ENCODE measurements at places on chromosomes 6 and 20.

- peak; percentile 9 for DNase-seq
Observed at GRCh38 chr6:29737707-29738630, 14.7 kb downstream of the HLA-F start.

DNA sequence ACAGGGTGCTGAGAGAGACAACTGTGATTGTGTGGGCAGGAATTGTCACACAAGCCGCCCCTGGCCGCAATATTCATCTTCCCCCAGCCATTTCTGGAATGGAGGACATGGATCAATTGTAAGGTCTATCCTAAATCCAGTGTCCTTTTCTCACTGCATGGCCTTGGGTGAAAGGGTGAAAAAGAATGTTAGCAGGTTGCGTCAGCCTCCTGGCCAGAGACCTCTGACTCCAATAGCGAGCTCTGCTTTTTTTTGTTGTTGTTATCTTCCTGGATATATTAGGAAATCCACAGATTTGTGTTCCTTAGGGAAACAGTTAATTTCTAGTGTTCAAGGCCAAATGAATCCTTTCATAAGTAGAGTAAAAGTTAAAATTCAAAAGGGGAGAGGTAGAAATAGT, 47.1 kb upstream of the CD83 start:
- no peak for DNase-seq

- DNase-seq, result no peak
Observed at GRCh38 chr6:87012035-87012434, 74.7 kb downstream of the HTR1E start.

DNA sequence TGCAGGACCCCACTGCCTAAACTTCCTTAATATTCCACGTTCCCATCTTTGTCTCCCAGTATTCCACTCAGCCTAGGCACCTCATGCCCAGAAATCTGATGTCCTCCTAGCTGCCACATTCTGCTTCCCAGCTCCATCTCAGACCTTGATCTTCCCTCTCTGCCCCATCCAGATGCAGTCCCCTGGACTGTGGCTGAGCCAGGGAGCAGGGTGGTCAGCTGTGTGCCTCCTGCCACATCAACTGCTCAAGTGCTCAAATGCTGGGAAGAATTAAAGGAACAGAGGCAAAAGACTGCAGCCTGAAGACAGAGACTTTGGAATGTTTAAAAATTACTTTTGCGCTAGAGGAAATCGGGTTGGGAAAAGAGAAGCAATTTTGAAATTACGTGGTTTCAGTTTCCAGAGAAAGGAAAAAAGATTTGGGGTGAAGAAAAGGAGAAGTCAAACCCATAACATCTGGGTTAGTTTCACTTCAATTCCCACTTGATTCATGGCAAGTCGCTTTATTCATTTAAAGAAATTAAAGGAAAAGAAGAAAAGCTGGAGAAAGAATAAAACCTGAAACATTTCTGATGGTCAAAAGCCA, 704.8 kb downstream of the PTPRT start:
- no peak for DNase-seq

GRCh38 chr6:167669870-167670802, 156.6 kb upstream of the AFDN start:
- no peak for DNase-seq

- DNase-seq, result no peak
Observed at GRCh38 chr6:31096656-31097055, 15.7 kb downstream of the C6orf15 start.

DNA sequence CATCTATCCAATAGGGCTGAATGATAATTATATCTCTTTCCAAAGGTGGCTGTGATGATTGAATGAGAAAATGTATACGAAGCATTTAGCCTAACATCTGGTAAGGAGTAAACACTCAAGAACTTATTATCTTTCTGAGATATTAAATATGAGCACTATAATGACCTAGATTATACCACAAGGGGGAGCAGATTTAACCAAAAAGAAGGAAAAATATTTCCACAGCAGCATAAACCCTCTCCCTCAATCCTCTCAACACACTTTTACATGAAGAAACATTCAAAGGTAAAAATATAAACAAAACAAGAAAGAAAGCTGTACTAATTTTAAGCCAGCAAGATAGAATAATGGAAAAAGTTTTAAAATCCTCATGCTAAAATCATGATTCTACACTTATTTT, 68.4 kb downstream of the SHPRH start:
- no peak for DNase-seq

GRCh38 chr20:20823476-20823881, 111.0 kb upstream of the RALGAPA2 start:
- DNase-seq, result no peak

DNA sequence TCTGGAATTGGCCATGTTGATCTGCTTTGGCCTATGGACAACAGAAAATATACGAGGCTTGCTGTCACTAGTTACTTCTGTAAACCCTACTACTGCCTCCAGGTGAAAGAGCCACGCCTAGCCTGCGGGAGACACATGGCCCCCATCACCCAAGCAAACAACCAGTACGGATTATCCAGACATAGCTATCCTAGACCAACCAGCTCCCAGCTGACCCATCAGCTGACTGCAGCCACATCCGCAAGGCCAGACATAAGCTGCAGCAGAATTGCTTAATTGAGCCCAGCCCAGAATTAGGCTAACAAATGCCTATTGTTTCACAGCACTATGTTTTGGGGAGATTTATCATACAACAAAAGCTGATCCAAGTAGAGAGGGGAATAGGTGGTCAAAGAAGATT, 13.5 kb downstream of the REV3L start:
- no peak for DNase-seq

GRCh38 chr6:25872814-25873213, 1.2 kb downstream of the SLC17A3 start:
- DNase-seq, result no peak

GRCh38 chr20:56859039-56859800, 230.1 kb downstream of the TFAP2C start:
- no peak for DNase-seq

DNA sequence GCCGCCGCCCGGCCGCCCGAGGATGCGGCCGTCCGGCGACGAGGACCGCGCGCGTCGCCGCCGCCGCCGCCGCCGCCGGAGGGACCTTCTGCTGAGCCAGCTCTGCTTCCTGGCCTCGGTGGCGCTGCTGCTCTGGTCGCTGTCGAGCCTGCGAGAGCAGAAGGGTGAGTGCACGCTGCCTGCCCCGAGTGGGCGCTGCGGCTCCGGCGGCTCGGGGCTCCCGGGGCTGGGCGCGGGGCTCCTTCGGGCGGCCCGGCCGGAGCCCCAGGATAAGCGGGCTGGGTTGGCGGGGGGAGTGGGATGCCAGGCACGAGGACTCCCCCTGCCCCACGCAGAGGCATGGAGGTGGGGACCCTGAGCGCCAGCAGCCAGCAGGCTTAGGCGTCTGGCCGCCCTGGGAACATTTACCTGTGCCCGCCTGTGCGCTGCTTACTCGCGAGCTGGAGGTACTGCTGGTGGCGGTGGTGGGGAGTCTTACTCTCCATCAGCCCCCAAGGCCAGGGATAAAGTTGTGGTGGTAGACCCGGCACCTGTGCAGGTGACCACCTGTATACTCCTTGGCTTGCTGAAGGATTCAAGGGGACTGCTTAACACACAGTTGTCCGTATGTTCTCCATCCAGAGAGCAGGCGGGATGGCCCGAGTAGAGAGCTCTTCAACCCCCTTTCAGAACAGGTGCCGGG, 520 bp downstream of the SLC24A3 start:
- DNase-seq, result no peak

- no peak for DNase-seq
Observed at GRCh38 chr20:18477821-18478220, 10.6 kb downstream of the POLR3F start.

GRCh38 chr6:134035823-134036296, 16.6 kb downstream of the SLC2A12 start:
- DNase-seq, result no peak

- no peak for DNase-seq
Observed at GRCh38 chr20:53045941-53046340, 73.8 kb downstream of the TSHZ2 start.

DNA sequence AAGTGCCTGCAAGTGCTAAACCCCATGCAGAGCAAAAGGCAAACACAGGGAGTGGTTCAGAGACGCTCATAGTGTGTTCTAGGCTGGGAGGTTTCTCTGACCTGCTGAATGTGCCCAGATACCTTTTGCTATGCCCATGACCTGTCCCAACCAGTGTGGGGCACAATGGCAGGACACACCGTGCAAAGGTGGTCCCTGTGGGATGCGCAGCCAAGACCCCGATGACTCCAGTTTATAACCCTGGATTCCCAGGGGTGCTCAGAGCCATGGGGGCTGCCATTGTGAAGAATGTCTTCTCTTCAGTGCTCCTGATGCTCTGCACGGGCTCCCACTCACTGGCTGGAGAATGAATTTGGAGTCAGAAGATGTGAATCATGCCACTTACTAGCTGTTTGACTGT, 2.2 kb upstream of the NINL start:
- DNase-seq, result no peak

- DNase-seq, result no peak
Observed at GRCh38 chr6:10425975-10426780, 11.3 kb upstream of the TFAP2A start.

- no peak for DNase-seq
Observed at GRCh38 chr6:43759136-43759906, 10.7 kb upstream of the VEGFA start.

DNA sequence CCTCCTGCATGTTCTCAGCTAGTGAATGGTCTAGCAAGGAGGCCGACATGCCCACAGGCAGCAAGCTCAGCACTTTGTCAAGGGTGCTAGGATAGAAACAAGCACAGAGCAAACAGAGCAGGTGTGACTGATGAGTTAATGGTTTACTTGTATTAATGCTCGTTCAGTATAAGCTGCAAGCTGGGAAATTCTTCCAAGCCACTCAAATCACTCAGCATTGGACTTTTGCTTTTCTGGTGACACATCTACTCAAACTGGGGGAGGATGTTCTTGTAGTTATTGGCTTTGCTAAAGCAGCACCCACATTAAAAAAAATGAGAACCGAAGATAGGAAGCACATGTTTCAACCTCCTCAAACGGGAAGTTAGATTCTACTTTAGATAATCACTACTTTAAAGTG, 43.1 kb upstream of the NEDD9 start:
- no peak for DNase-seq

GRCh38 chr20:45765307-45765875, 26.3 kb downstream of the WFDC3 start:
- DNase-seq, result no peak

DNA sequence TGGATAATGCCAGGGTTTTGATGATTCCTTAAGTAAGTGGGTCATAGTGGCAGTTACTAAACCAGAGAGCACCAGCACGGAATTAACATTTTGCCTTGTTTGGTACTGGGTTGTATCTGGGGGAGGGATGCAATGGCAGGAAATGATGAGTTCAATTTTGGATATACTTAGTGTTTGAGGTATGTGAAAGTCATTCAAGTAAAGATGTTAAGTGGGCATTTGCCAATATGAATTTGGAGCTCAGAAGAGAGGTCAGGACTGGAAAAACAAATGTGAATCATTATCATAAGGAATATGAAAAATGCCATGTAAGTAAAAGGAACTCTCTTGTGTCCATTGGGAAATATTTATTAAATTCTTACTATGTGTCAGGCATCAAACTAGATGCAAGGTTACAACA, 6.2 kb downstream of the PXT1 start:
- DNase-seq, result no peak

DNA sequence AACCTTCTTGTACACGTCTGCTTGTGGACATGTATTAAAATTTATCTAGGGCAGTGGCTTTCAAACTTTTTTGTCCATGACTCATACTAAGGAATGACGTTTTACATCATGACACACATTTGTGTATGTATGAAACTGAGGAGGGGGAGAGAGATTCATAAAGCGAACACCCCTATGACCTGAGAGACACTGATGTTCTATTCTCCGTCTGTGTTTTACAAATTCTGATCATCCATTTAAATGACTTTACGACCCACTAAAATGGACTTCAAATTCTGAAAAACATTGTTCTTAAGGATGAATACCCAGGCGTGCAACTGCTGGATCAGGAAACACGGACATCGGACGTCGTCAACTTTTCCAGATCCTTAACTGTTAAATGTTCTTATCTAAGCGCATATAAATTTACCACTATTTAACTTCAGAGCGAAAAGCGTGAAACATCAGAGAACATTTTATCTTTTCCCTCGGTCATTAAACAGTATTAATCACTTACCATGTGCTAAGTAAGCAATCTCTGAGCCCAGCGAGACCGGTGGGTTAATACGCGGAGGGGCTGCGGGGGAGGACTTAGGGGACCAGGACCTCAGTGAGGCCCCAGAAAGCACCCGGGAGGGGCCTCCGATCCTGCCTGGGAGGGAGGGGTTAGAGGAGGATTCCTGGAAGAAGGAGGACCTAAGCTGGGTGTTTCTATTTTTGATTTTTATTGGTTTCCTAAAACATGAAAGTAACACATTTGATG, 1.2 kb downstream of the PLAGL1 start:
- no peak for DNase-seq

- DNase-seq, result no peak
Observed at GRCh38 chr6:111842891-111843290, 30.4 kb downstream of the FYN start.

GRCh38 chr20:40908309-40908708, 120.3 kb upstream of the TOP1 start:
- DNase-seq, result no peak
